ENCODE measurements at places on chromosomes 1 and 21.

GRCh38 chr1:33380811-33381210 is 50.1 kb downstream of the PHC2 start:
- no peak for DNase-seq

DNA sequence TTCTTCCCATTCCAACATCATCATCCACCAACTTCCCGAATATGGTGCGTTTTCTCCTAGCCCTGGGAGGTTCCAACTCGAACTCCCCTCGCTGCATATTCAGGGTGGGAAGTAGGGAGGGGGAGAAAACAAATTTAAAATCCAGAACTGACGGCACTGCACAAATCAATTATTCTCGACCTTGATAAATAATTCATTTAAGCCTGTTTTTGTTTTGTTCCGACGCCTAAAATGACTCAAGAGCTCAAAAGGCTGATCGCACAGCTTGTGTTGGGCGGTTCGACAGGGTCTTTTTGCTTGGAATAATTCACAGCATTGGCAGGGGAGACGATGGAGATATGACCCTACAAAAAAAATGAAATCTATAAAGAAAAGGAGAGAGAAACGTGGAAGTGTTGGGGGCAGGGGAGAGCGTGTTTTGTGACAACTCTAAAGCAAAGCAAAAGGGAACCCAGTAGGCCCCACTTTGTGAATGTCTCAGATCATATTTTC is 3.1 kb upstream of the BARHL2 start:
- no peak for DNase-seq

DNA sequence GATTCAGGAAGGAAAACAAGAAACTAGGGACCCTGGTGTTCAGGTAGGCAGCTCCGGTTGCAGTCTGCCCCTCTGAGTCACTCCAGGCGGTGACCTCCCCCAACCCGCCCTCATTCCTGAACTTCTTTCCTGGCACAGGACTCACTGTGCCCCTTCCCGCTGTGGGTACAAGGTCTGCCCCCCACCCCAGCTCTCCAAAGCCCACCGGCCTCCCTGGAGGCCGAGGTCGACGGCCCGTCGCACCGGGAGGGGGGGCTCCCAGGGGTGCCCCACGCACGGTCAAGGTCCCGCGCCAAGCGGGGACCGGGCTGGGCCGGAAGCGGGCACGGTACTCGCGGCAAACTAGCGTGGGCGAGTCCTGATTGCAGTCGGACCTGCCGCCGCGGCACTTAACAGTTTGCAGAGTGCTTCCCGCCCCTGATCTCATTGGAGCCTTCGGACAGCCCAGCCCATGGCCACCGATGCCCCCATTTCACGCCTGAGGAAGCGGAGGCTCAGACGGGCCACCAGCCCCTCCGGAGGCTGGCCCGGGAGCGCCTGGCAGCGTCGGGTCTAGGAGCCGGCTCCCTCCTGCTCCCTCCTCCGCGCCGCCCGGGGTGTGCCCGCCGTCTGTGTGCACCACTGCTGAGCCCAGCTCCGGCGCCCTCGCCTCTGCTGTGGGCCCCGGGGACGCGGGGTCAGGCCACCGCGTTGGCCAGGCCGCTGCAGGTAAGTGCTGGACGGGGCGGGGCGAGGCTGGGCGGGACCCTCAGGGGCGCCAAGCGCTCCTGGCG is at the start of gene GJB3:
Gene GJB3 (plus strand): TSS at position 144 of the 773 bp plus-strand sequence. CDS start 3,549 bp downstream, outside the sequence.
- no peak for DNase-seq

- DNase-seq = no peak
These were observed 66.6 kb downstream of the PUM1 start for GRCh38 chr1:30998887-30999286.

- DNase-seq = no peak
These were observed 5.7 kb downstream of the EPHX1 start for GRCh38 chr1:225815526-225816178.

- no peak for DNase-seq
These were observed 224.0 kb upstream of the SNX7 start for GRCh38 chr1:98437540-98437939.

All from fibroblast of skin of right biceps (primary cell).